ENCODE measurements at places on chromosomes 3 and 15.
A peak's percentile ranks its signal among the peaks of the same experiment; 100 is the strongest.

DNA sequence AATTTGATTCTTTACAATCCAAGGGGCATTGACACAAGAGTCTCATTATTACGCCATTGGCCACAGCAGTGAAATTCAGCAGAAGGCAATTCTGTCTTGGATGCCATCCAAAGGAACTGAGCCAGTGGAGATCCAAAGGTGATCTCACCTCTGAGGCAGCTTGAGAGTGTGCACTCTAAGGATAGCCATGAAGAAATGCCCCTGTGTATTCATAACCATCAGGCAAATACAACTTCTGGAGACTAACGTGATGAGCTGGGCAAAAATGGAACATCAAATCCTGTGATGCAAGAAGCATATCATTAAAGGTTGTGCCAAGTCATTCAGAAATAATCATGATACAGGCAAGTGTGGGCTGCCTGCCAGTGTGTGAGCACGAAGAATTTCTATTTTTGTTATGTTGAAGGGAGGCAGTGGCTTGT, 41.4 kb downstream of the ROBO2 start:
- peak; percentile 8 for DNase-seq

DNA sequence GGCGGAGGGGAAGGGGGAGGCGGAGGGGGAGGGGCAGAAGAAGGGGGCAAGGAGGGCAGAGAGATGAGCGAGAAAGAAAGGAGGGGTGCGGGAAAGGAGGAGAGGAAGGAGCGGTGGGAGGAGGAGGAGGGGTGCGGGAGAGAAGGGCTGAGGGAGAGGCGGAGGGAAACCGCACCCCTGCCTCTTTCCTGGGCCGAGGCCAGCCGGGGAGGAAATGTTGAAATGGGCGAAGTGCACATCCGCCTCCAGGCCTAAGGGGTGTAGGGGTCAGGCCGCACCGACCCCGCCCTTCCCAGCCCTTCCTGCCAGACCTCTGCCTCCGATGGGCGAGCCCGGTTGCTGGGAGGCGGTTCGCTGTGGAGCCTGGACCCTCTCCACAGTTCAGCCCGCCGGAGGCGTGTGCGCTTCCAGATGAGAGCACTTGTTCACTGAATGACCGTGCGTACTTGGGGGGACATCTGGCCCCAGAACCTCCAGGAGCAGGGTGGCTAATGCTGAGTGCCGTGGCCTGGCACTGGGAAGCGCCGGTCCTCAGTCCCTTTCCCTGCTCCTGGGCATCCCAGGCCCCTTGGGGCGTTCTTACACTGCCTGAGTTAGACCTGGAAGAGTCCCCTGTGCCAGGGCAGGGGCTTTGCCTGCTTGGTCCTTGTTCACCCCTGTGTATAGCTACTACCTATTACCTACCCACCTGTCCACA, 110.3 kb upstream of the KLF13 start:
- peak; percentile 18 for DNase-seq

DNA sequence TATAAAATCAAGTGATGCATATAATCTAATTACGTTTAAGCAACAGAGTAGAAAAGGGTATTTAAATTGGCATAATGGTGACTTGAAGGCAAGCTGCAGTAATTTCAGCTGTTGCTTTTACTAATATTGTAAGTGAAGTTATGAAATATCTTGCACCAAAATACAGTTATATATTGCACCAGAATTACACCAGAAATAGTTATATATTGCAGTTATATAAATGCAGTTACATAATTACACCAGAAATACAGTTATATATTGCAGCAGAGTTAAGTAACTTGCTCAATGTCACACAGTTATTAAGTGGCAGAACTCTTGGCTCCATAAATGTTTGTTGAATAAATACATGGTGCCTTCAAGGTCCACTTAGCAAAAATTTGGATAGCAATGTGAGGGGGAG, 51.4 kb downstream of the PCOLCE2 start:
- no peak for DNase-seq

DNA sequence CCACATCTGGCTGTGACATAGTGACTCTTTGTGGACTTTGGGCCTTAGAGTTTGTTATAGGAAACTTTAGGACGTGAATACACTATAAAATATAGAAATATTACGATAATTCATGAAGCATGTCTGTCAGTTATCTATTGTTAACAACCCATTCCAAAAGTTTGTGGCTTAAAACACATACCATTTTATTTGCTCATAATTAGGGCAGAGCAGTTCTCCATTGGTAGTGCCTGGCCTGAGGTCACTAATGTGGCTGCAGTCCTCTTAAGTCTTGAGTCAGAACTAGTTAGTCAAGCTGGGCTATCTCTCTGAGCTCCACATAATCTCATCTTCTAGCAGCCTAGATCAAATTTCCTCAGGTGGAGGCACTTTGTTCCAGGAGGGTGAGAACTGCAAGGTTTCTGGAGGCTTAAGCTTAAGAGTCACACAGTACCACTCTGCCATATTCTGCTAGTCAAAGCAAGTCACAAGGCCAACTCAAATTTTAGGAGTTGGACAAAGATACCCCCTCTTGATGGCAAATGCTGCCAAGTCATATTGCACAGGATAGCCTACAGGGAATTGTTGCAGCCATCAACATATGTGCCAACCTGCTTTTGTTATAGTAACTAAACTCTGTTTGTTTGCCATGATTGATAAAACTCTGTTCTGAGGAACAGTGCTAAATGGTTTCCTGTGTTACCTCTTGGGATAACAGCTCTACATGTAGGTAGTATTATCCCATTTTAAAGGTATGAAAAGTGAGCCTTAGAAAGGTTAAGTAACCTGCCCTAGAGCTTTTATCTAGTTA, 8.7 kb downstream of the ATXN7 start:
- DNase-seq, result no peak

GRCh38 chr3:64355401-64355807, 130.1 kb upstream of the PRICKLE2 start:
- no peak for DNase-seq

GRCh38 chr3:3110749-3111361, 681 bp upstream of the IL5RA start:
- no peak for DNase-seq

Data from occipital lobe (tissue), 3 donors.